Caco-2 (cell line): ENCODE measurements at places on chromosomes 6 and 20. TPM values are rescaled to one million over a fixed set of nuclear protein-coding genes. Genes with fewer than 3 reads are reported as not detected.

C6orf15 gene
- not detected in 2 replicates for total RNA-seq

OPN5 gene
- total RNA-seq = not detected in 2 replicates

CRISP3 gene
- not detected in 2 replicates for total RNA-seq

IPCEF1 gene
- 1.4 and 1.9 TPM in 2 replicates for total RNA-seq

C6orf141 gene
- total RNA-seq = 2.1 and 2.3 TPM in 2 replicates

GUCA1A gene
- not detected in 2 replicates for total RNA-seq

MEA1 gene
- 60.3 and 62.3 TPM in 2 replicates for total RNA-seq

DLL1 gene
- total RNA-seq = 6.6 and 8.1 TPM in 2 replicates

ZSCAN31 gene
- 1.7 and 3.4 TPM in 2 replicates for total RNA-seq

RIPOR2 gene
- 0.64 and 0.86 TPM in 2 replicates for total RNA-seq

NEURL2 gene
- total RNA-seq = 12.6 TPM in 2 replicates

GRCh38 chr6:14277405-14277930 lies 159.9 kb downstream of the CD83 start:
- H3K27me3 ChIP-seq = no peaks in the 10 kb centered on the region
- H3K4me1 ChIP-seq = no peaks in the 10 kb centered on the region
- DNase-seq = no peak
- no peak overlapping the region for H3K27ac ChIP-seq
- no peak overlapping the region for H3K4me3 ChIP-seq
- no peaks in the 10 kb centered on the region for H3K36me3 ChIP-seq

GRCh38 chr20:51221791-51222408 lies 199.0 kb upstream of the KCNG1 start:
- no peaks in the 10 kb centered on the region for H3K36me3 ChIP-seq
- H3K27ac ChIP-seq = peak overlapping the region; percentile 86
- H3K4me1 ChIP-seq = peaks cover 12% of the 10 kb centered on the region; the same call in 1 of the 2 replicates

DNA sequence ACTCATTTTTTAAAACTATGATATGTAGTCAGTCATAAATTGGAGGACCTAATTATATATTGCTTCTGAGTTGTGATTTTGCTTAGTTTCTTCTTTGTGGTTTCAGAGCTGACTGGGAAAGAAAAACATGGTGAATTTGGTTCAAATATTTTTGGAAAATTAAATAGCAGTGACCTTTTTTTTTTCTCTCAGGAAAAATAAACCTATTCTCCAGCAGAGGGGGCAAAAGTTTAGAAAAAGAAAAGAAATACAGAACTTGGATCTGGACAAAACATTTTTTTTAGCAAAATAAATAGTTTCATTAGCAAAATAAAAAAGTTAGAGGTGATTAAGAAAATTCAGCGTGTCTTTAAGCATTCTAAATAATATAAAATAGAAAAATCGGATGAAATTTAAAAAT lies 10.2 kb downstream of the COL10A1 start:
- no peaks in the 10 kb centered on the region for H3K27me3 ChIP-seq
- no peak overlapping the region for H3K4me3 ChIP-seq
- no peak overlapping the region for H3K27ac ChIP-seq
- H3K36me3 ChIP-seq = no peaks in the 10 kb centered on the region
- no peak for DNase-seq

GRCh38 chr20:64216036-64216435 lies 39.5 kb upstream of the PCMTD2 start:
- H3K27ac ChIP-seq = no peak overlapping the region
- no peak for DNase-seq
- H3K27me3 ChIP-seq = no peaks in the 10 kb centered on the region
- H3K4me3 ChIP-seq = no peak overlapping the region
- no peaks in the 10 kb centered on the region for H3K36me3 ChIP-seq
- H3K4me1 ChIP-seq = peaks cover 19% of the 10 kb centered on the region

GRCh38 chr6:32819729-32820128 lies 2.9 kb upstream of the HLA-DOB start:
- H3K27me3 ChIP-seq = no peaks in the 10 kb centered on the region
- no peak overlapping the region for H3K27ac ChIP-seq
- no peak overlapping the region for H3K4me3 ChIP-seq
- peaks cover 13% of the 10 kb centered on the region; the same call in 1 of the 2 replicates for H3K4me1 ChIP-seq

DNA sequence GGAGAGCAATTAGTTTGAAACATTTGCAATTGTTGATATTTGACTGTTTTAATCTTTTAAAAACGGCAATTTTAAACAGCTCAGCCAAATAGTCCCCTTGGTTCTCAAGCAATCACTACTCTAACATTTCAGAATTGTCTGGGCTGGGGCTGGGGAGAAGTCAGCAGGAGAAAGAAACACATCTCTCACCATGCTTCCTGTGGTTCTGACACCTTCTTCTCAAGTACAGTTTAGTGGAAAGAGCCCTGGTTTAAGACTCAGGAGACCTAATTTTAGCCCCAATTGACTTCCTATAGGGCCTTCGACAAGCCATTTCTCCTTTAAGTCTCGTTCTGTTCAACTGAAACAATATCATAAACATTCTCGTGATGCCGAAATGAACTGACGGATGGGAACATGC lies 168.4 kb upstream of the CDYL start:
- no peaks in the 10 kb centered on the region for H3K27me3 ChIP-seq
- H3K36me3 ChIP-seq = no peaks in the 10 kb centered on the region
- H3K27ac ChIP-seq = no peak overlapping the region

DNA sequence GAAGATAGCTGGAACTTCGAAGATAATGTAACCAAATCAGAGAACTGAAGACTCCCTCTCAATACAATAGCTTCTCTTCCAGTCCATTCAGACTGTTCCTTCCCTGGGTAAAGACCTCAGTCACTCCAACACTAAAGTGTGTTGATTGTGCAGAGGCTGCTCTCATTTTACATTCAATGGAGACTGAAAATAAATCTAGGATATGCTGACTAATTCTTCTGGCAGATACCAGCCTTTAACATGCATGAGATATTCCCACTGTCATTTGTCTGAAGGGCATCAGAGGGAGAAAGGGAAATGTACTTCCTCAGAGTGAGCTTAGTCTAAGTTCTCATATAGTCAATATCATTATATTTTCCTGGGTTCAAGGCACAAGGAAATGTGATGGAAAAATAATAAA lies 166.4 kb upstream of the IRAK1BP1 start:
- H3K36me3 ChIP-seq = no peaks in the 10 kb centered on the region
- H3K4me1 ChIP-seq = no peaks in the 10 kb centered on the region
- H3K27me3 ChIP-seq = no peaks in the 10 kb centered on the region

- peaks cover 2% of the 10 kb centered on the region; the same call in 1 of the 2 replicates for H3K36me3 ChIP-seq
- 0 out of 2 replicates have a peak, but pooled peaks cover 4% of the 10 kb centered on the region for H3K4me1 ChIP-seq
- no peaks in the 10 kb centered on the region for H3K27me3 ChIP-seq
- no peak for DNase-seq
Observed at GRCh38 chr6:43428112-43428570, 800 bp downstream of the ABCC10 start.

- H3K4me1 ChIP-seq = peaks cover 44% of the 10 kb centered on the region
- no peaks in the 10 kb centered on the region for H3K27me3 ChIP-seq
- H3K27ac ChIP-seq = peak overlapping the region; percentile 39
- H3K4me3 ChIP-seq = no peak overlapping the region
- peaks cover 5% of the 10 kb centered on the region for H3K36me3 ChIP-seq
- no peak for DNase-seq
Observed at GRCh38 chr20:58433759-58434158, 44.7 kb downstream of the VAPB start.

- no peaks in the 10 kb centered on the region for H3K36me3 ChIP-seq
Observed at GRCh38 chr20:53592992-53593465, 610 bp downstream of the ZNF217 start.

GRCh38 chr6:40598516-40598915 lies 11.4 kb upstream of the LRFN2 start:
- DNase-seq = no peak
- no peaks in the 10 kb centered on the region for H3K36me3 ChIP-seq
- no peaks in the 10 kb centered on the region; the same call in none of the 2 replicates for H3K27me3 ChIP-seq
- H3K27ac ChIP-seq = no peak overlapping the region
- H3K4me1 ChIP-seq = no peaks in the 10 kb centered on the region

- H3K36me3 ChIP-seq = no peaks in the 10 kb centered on the region
- H3K4me3 ChIP-seq = no peak overlapping the region
- no peak for DNase-seq
- H3K27me3 ChIP-seq = no peaks in the 10 kb centered on the region
- no peaks in the 10 kb centered on the region for H3K4me1 ChIP-seq
Observed at GRCh38 chr6:1658212-1659005, 48.7 kb downstream of the FOXC1 start.

GRCh38 chr6:28980137-28980851 lies 24.8 kb downstream of the ZNF311 start:
- no peaks in the 10 kb centered on the region for H3K27me3 ChIP-seq
- 0 out of 2 replicates have a peak, but pooled peaks cover 4% of the 10 kb centered on the region for H3K4me1 ChIP-seq
- H3K4me3 ChIP-seq = peak overlapping the region; percentile 74
- H3K36me3 ChIP-seq = no peaks in the 10 kb centered on the region
- no peak for DNase-seq

DNA sequence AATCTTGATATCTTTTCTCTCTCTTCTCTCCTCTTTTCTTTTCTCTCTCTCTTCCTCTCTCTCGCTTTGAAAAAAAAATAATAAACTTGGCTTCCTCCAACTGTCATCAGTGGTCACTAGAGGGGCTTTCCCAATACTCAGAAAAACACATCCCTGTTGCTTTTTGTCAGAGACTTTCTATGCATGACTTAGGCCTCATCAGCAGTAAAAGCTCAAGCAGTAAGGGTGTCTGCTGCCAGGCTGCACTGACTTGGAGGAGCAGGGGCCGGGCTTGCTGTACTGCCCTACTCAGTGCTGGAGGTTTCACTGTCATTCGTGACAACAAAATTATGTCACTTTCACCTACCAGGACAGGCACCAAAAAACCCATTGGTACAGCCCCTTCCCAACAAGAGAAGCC lies 272.0 kb downstream of the ADGB start:
- no peaks in the 10 kb centered on the region for H3K27me3 ChIP-seq
- no peaks in the 10 kb centered on the region for H3K36me3 ChIP-seq
- no peak overlapping the region for H3K4me3 ChIP-seq
- DNase-seq = no peak

GRCh38 chr6:48990739-48991138 lies 472.3 kb downstream of the MMUT start:
- no peak overlapping the region for H3K4me3 ChIP-seq
- no peaks in the 10 kb centered on the region for H3K27me3 ChIP-seq
- no peaks in the 10 kb centered on the region for H3K4me1 ChIP-seq
- no peaks in the 10 kb centered on the region for H3K36me3 ChIP-seq

DNA sequence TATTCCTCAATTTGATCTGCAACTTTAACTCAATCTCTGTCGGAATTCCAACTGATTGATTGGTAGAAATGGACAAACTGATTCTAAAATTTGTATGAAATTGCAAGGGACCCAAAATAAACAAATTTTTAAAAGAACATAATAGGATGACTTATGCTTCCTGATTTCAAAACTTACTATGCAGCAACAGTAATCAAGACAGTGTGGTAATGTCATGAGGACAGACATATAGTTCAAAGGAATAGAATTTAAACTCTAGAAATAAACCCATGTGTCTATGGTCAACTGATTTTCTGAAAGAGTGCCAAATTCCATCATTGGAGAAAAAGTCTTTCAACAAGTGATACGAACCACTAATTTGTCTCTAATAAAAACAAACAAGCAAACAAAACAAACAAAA lies 1320.1 kb upstream of the GJE1 start:
- no peak for DNase-seq
- no peak overlapping the region for H3K4me3 ChIP-seq
- no peaks in the 10 kb centered on the region for H3K4me1 ChIP-seq
- H3K27ac ChIP-seq = no peak overlapping the region

- H3K27ac ChIP-seq = no peak overlapping the region
- peak; percentile 7 for DNase-seq
- H3K36me3 ChIP-seq = no peaks in the 10 kb centered on the region
- H3K4me1 ChIP-seq = peaks cover 5% of the 10 kb centered on the region; the same call in 1 of the 2 replicates
Observed at GRCh38 chr6:107607116-107607515, 117.2 kb downstream of the SOBP start.

- no peak overlapping the region for H3K4me3 ChIP-seq
- peak; percentile 60 for DNase-seq
- no peaks in the 10 kb centered on the region for H3K4me1 ChIP-seq
- no peaks in the 10 kb centered on the region; the same call in 1 of the 2 replicates for H3K27me3 ChIP-seq
- H3K36me3 ChIP-seq = no peaks in the 10 kb centered on the region
Observed at GRCh38 chr20:46438156-46438750, 31.8 kb upstream of the ELMO2 start.

DNA sequence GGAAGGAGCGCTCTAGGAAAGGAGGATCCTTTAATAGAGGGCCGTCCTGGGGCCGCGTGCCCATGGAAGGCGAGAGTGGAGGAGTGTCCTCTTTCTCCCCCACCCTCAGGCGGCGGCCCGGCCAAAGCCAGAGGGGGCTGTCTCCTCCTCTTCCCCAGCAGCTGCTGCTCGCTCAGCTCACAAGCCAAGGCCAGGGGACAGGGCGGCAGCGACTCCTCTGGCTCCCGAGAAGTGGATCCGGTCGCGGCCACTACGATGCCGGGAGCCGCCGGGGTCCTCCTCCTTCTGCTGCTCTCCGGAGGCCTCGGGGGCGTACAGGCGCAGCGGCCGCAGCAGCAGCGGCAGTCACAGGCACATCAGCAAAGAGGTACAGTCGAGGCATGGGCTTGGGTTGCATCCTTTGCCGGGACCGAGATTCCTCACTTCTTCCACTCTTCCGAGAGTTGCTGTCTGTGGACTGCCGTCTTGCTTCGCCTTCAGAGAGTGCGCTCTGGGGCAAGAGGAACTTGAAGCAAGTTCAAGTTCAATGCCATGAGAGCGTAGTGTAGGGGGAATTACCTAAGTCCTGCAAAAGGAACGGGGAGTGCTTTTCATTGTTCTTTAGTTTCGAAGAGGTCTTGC lies at the start of gene LAMA2:
Gene LAMA2 (plus strand): TSS at position 148 of the 621 bp plus-strand sequence. CDS start 108 bp downstream, at position 256.
- DNase-seq = no peak
- no peaks in the 10 kb centered on the region for H3K27me3 ChIP-seq
- H3K4me1 ChIP-seq = no peaks in the 10 kb centered on the region
- H3K36me3 ChIP-seq = no peaks in the 10 kb centered on the region
- H3K4me3 ChIP-seq = no peak within 1 kb of the TSS

GRCh38 chr6:150979826-150980350 lies 114.4 kb downstream of the MTHFD1L start:
- H3K4me3 ChIP-seq = no peak overlapping the region
- H3K36me3 ChIP-seq = no peaks in the 10 kb centered on the region; the same call in 1 of the 2 replicates
- no peaks in the 10 kb centered on the region for H3K4me1 ChIP-seq

- DNase-seq = no peak
- H3K4me1 ChIP-seq = 0 out of 2 replicates have a peak, but pooled peaks cover 4% of the 10 kb centered on the region
- no peak overlapping the region for H3K4me3 ChIP-seq
- no peaks in the 10 kb centered on the region for H3K27me3 ChIP-seq
- H3K36me3 ChIP-seq = no peaks in the 10 kb centered on the region
Observed at GRCh38 chr6:21864206-21864605, 270.7 kb downstream of the SOX4 start.

GRCh38 chr6:85116475-85116874 lies 333.4 kb upstream of the NT5E start:
- no peak for DNase-seq
- no peak overlapping the region for H3K4me3 ChIP-seq
- no peaks in the 10 kb centered on the region for H3K4me1 ChIP-seq
- H3K27ac ChIP-seq = no peak overlapping the region
- H3K36me3 ChIP-seq = no peaks in the 10 kb centered on the region

GRCh38 chr6:33450434-33450833 lies 3.9 kb upstream of the ZBTB9 start:
- no peak overlapping the region for H3K27ac ChIP-seq
- no peaks in the 10 kb centered on the region; the same call in 1 of the 2 replicates for H3K36me3 ChIP-seq
- H3K4me3 ChIP-seq = no peak overlapping the region
- DNase-seq = no peak
- H3K27me3 ChIP-seq = no peaks in the 10 kb centered on the region

GRCh38 chr6:161906571-161906970 lies 632.7 kb upstream of the AGPAT4 start:
- H3K27me3 ChIP-seq = no peaks in the 10 kb centered on the region
- no peaks in the 10 kb centered on the region for H3K36me3 ChIP-seq
- DNase-seq = no peak
- H3K4me3 ChIP-seq = no peak overlapping the region
- no peaks in the 10 kb centered on the region for H3K4me1 ChIP-seq
- no peak overlapping the region for H3K27ac ChIP-seq

GRCh38 chr6:158038291-158039177 lies 56.9 kb downstream of the SYNJ2 start:
- H3K27me3 ChIP-seq = no peaks in the 10 kb centered on the region
